ENCODE measurements at places on chromosomes 6 and 20.
A peak's percentile ranks its signal among the peaks of the same experiment; 100 is the strongest.

DNA sequence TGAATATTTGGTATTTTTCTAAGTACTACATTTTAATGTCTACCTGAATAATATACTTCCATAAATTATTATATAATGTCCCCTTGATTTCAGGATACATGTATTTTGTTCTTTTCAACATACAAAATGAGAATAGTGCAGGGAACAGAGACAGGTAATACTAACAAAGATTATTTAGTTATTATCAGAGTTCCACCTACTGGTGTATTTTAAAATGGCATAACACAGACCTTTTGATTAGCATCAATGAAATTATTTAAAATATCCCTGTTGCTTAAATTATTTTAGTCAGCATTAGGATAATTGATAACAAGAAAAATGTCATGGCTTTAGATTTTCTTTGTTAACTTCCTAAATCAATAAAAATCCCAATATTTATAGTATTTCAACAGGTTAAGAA is 184.0 kb downstream of the PRDM13 start:
- no peak for DNase-seq

- DNase-seq: no peak
Measured at GRCh38 chr6:109580519-109580918, 97.5 kb upstream of the ZBTB24 start.

DNA sequence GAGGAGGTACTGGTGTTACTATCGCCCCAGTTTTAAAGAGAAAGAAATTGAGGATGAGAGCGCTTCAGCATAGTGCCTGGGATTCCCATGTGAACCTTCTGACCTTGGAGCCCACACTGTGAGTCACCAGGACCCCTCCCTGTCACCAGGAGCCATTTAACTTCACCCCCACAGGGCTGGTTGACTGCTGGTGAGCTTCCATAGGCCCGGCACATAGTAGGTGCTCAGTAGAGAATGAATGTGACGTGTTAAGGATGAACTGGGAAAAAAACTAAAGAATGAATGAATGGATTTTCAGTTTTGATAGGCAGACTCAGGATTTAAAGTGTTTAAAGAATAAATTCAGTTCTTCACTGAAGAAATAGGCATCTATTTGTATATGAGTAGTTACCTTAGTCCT is 53.3 kb upstream of the KIF25 start:
- no peak for DNase-seq

DNA sequence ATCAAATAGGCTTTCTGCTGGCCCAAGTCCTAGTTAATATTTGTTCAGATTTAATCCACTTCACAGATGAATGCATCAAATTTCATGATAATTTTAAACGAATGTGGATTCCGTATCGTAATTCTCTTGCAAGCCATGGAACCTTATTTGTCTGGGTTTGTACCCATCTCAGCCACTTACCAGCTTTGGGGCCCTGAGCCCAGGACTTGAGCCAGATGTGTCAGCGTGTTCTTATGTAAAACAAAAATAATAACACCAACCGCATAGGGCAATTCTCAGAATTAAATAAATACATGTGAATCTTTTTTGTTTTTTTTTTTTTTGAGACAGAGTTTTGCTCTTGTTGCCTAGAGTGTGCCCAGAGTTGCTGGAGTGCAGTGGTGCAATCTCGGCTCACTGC is 282.5 kb upstream of the PLCB4 start:
- no peak for DNase-seq

DNA sequence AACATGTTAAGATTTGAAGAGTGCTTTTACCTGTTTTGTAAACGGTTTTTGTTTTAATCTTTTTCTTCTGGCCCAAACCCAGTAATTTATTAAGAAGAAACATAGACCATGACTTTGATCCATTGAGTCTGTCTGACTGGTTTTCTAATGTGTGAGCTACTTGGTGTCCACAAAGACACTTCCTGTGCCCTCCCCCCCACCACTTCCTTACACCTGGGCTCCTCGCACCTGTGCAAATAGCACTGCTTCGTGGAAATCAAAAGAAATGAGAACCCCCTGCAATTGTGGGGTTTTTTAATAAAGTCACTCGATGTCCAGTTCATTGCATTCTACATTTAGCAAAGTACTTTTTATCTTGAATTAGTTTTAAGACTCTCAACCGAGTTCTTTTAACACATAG is 65.5 kb downstream of the SMOC2 start:
- DNase-seq: no peak

DNA sequence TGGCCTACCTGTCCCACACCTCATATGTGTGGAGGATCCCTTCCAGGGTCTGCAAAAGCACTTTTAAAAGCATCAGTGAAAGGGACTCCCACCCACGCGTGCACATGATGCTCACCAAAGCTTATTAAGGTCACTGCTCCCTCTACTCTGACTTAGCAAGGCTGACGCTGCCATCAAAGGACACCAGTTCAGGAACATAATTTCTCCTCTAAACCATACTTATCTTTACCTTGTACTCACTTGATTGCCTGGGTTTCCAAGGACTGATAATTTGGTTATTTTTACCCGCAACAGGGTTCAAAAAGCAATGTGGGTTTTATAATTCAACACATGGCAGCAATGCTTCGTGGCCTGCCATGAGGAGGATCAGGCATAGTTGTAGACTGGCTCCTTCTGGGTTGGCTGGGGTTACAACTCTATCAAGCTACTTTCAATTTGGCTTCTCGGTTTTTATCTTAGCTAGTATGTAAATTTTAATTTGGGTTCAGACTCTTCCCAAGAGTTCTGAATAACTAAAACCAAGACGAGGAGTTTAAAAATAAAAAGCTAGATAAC is 52.2 kb upstream of the EMILIN3 start:
- no peak for DNase-seq

GRCh38 chr20:43744966-43745730 is 18.3 kb upstream of the GTSF1L start:
- DNase-seq: peak; percentile 53

All from inflammatory macrophage (primary cell).